CD4-positive, alpha-beta T cell (primary cell): ENCODE measurements at places on chromosomes 6 and 20. TPM values are rescaled to one million over a fixed set of nuclear protein-coding genes. Genes with fewer than 3 reads are reported as not detected.

DNA sequence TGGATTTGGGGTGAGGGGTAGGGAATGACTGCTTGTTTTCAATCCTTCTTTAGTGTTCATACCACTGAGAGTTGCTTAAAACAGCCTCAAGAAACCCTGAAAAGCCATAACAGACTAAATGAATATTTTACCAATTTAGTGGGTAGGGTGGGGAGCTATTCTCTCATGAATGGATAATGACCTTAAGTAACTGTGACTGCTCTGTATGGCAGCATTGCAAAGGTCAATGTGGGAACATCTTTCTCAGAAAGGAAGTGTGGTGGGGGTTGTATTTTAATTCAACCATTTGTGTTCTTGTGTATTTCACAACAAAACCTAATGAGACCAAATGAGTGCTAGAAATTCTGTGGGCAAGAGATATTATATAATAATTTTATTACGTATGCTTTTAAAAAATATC is 55.7 kb downstream of the PHACTR2 start:
- H3K36me3 ChIP-seq, result no peaks in the 10 kb centered on the region
- H3K4me3 ChIP-seq, result no peak overlapping the region
- H3K4me1 ChIP-seq, result no peaks in the 10 kb centered on the region
- no peak for DNase-seq
- no peak overlapping the region for H3K27ac ChIP-seq

GRCh38 chr6:46688117-46688965 is 656 bp downstream of the TDRD6 start:
- no peak overlapping the region for H3K27ac ChIP-seq
- no peak for DNase-seq
- no peaks in the 10 kb centered on the region for H3K4me1 ChIP-seq
- no peaks in the 10 kb centered on the region for H3K36me3 ChIP-seq
- H3K27me3 ChIP-seq, result no peaks in the 10 kb centered on the region

- no peaks in the 10 kb centered on the region for H3K27me3 ChIP-seq
- no peak overlapping the region for H3K27ac ChIP-seq
- H3K36me3 ChIP-seq, result no peaks in the 10 kb centered on the region
- no peak for DNase-seq
Measured at GRCh38 chr6:11952316-11952715, 59.8 kb upstream of the HIVEP1 start.

GRCh38 chr6:7899101-7899888 is 11.3 kb downstream of the TXNDC5 start:
- no peak overlapping the region for H3K27ac ChIP-seq
- no peaks in the 10 kb centered on the region for H3K4me1 ChIP-seq
- peaks cover 72% of the 10 kb centered on the region for H3K36me3 ChIP-seq
- DNase-seq, result no peak
- no peak overlapping the region for H3K4me3 ChIP-seq

Gene HCRTR2
- not detected for total RNA-seq

DNA sequence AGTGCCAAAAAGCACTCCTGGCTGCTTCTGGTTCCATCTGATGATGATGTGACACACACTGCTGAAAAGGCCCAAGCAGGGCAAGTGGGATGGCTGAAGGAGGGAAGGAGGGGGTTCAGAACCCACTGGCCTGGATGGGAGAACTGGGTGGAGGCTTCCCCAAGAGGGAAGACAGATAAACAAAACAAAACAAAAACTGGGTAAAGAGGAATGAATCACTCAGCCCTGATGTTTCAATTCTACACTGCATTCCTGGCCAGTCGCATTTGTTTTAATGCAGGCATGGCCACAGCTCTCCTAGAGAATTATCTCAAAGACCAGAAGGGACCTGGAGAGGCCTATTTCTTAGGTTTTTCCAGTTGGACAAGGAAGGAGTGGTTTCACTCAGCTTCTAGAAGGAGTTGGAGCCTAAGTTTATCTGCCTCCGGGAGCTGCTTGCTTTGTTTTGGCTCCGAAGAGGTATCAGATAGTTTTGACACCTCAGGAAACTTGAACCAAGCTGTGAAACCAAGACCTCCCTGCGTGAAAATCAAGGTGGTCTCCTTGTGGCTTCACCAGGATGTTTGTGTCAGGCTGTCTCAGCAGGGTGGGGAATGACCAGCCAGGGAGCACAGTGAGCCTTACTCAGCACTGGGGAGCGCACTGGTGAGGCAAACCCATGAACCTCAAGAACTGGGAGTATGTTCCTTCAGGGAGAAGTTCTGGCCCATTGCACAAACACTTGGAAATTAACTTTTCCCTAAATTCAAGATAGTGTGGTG is 16.1 kb downstream of the TTPAL start:
- H3K4me1 ChIP-seq, result no peaks in the 10 kb centered on the region
- no peak overlapping the region for H3K27ac ChIP-seq
- no peaks in the 10 kb centered on the region for H3K27me3 ChIP-seq

GRCh38 chr6:1337791-1338190 is 25.9 kb downstream of the FOXQ1 start:
- no peaks in the 10 kb centered on the region for H3K36me3 ChIP-seq
- H3K4me3 ChIP-seq, result no peak overlapping the region
- H3K27ac ChIP-seq, result no peak overlapping the region
- H3K4me1 ChIP-seq, result no peaks in the 10 kb centered on the region
- peaks cover 6% of the 10 kb centered on the region for H3K27me3 ChIP-seq

Gene HUS1B
- total RNA-seq, result 3.1 TPM

DNA sequence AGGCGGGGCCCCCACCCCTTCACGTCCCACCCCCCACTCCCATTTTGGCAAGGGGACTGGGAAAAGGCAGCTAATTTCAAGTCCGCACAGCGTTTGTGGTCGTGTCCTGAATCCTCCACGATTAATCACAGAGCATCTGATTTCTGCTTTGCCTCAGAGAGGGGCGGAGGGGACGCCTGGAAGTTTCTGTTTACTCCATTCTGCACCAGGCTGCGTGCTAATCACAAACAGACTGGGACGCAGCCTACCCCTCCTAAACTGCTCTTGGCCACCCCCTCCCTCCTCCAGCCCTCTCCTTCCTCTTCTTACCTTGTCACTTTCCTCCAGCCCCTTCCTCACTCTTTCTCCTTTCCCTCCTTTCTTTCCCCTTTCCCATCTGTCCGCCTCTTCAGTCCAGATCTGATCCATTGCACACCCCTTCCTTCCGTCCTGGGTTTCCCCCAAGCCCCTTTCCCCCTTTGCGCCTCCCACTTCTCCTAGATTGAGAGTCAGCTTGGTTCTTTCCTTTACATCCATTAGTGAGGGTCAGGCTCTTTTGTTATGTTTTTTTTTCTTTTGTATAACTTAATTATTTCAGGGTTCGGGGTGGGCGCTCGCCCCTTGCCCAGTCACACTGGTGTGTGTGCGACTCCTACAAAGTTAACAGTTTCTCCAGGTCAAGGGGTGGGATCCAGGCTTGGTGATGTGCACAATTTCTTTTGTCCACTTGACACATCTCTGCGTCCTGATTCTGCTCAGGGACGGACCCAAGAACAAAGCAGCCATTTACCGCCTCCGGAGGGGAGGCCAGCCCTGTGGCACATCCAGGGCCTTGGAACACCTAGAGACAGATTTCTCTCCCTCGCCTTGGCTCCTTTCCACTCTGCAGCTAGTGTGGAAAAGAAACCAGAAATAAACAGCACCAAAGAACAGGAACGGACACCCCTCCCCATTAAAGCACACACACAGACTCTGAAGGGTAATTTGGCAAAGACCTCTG is 520 bp upstream of the RIPOR3 start:
- H3K4me1 ChIP-seq, result peaks cover 12% of the 10 kb centered on the region
- no peak for DNase-seq
- H3K36me3 ChIP-seq, result no peaks in the 10 kb centered on the region
- no peak overlapping the region for H3K4me3 ChIP-seq
- H3K27ac ChIP-seq, result no peak overlapping the region
- H3K27me3 ChIP-seq, result peaks cover 33% of the 10 kb centered on the region

Gene TMEM151B
- total RNA-seq, result not detected

DNA sequence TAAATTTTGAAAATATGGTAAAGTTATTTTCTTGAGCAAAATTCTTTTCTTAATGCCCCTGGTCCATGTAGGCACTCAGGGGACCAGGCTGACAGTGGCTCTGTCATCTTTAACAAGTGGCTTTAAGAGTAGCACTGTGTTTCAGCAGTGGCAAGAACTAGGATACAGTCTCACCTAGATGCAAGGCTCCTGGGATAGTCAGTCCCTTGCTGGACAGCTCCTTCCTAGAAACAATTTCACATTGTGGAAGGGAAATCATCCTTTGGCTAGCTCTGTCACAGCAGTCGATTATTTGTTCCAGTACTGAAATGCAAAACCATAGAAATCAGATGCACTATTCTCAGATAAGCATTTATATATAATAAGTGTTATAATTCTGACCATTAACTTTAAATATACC is 175.4 kb upstream of the KCNQ5 start:
- H3K4me3 ChIP-seq, result no peak overlapping the region
- no peak overlapping the region for H3K27ac ChIP-seq
- no peaks in the 10 kb centered on the region for H3K4me1 ChIP-seq

Gene SPATS1
- not detected for total RNA-seq

Gene KHDC1L
- not detected for total RNA-seq

- no peaks in the 10 kb centered on the region for H3K27me3 ChIP-seq
- no peaks in the 10 kb centered on the region for H3K36me3 ChIP-seq
- DNase-seq, result peak; percentile 9
- no peak overlapping the region for H3K27ac ChIP-seq
- no peak overlapping the region for H3K4me3 ChIP-seq
Measured at GRCh38 chr20:58938541-58938940, 42.5 kb upstream of the NELFCD start.

Gene NKAIN4
- not detected for total RNA-seq

DNA sequence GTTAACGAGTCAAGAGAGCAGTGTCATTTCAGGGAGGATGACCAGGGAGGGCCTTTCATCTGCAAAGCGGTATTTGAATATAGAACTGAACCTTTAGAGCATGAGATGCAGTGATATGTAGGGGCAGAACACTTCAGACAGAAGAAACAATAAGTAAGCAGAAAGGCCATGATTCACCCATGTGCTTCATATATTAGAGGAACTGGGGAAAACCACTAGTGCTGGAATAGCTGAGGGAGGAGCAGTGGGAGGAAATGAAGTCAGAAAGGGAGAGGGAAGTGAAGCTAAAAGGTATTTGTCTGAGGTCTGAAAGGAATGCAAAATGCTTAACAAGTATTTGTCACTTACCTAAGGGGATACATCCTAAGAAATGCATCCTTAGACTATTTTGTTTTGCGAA is 391.2 kb downstream of the ADGRB3 start:
- H3K27me3 ChIP-seq, result no peaks in the 10 kb centered on the region
- no peaks in the 10 kb centered on the region for H3K36me3 ChIP-seq
- H3K4me1 ChIP-seq, result no peaks in the 10 kb centered on the region
- no peak overlapping the region for H3K27ac ChIP-seq

DNA sequence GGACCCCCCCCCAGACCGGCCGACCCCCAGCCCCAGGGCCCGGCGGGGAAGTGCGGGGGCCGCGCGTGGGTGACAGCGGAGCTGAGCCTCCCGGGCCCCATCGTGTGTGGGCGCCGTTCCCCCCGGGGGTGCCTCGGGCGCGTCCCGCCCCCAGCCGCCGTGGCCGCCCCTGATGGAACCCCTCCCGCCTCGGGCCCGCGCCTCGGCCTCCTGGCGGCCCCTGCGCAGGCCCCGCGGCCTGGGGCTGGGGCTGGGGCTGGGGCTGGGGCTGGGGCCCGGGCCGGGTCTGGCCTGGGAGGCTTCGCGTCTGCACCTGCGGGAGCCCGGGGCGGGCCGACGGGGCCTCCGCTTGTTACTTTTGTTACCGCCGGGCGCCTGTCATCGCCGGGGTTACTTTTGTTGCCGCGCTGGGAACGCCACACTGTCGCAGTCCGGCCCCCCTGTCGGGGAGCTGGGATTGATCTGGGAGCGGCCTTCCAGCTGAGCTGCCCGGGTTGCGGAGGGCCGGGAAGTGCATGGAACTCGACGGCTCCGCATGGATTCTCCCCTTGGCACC is 598 bp downstream of the OGFR start:
- peaks cover 41% of the 10 kb centered on the region for H3K4me1 ChIP-seq
- peaks cover 43% of the 10 kb centered on the region for H3K36me3 ChIP-seq
- H3K27ac ChIP-seq, result peak overlapping the region; percentile 59
- DNase-seq, result no peak
- peak overlapping the region; percentile 81 for H3K4me3 ChIP-seq
- H3K27me3 ChIP-seq, result no peaks in the 10 kb centered on the region

- H3K27ac ChIP-seq, result no peak overlapping the region
- peaks cover 2% of the 10 kb centered on the region for H3K27me3 ChIP-seq
- no peak overlapping the region for H3K4me3 ChIP-seq
- DNase-seq, result no peak
Measured at GRCh38 chr20:43243672-43244269, 54.1 kb upstream of the PTPRT start.

Gene PTPRT
- total RNA-seq, result not detected

DNA sequence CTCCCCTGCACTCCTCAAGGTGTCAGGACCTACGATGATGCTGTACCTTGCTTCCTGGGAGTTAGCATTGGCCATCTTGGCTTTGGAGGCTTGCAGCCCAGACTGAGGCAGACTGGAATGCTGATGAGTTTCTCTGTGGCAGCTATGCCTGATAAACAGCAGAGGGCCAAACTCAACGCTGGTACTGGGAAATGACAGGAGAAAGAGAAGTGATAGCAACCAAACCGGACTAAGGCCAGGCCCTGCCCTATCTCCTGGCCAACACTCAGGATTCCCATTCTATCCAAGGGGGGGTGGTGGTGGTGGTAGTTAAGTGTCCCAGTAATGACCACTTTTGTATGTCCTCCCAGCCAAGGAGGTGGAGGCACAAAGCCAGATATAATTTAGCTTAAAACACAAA is 90.0 kb upstream of the DTNBP1 start:
- DNase-seq, result no peak
- H3K36me3 ChIP-seq, result no peaks in the 10 kb centered on the region
- H3K27ac ChIP-seq, result no peak overlapping the region
- H3K4me1 ChIP-seq, result no peaks in the 10 kb centered on the region

Gene HSPA12B
- not detected for total RNA-seq

- no peak overlapping the region for H3K4me3 ChIP-seq
- H3K27ac ChIP-seq, result no peak overlapping the region
- no peaks in the 10 kb centered on the region for H3K27me3 ChIP-seq
Measured at GRCh38 chr20:20216941-20217340, 151.0 kb upstream of the INSM1 start.

- no peak overlapping the region for H3K4me3 ChIP-seq
- H3K36me3 ChIP-seq, result no peaks in the 10 kb centered on the region
- H3K27ac ChIP-seq, result no peak overlapping the region
- no peaks in the 10 kb centered on the region for H3K27me3 ChIP-seq
- no peaks in the 10 kb centered on the region for H3K4me1 ChIP-seq
- no peak for DNase-seq
Measured at GRCh38 chr6:2688401-2689064, 62.2 kb downstream of the MYLK4 start.

Gene CD83
- total RNA-seq, result 36.4 TPM

- H3K36me3 ChIP-seq, result no peaks in the 10 kb centered on the region
- H3K4me1 ChIP-seq, result no peaks in the 10 kb centered on the region
- H3K27ac ChIP-seq, result no peak overlapping the region
- H3K27me3 ChIP-seq, result no peaks in the 10 kb centered on the region
- no peak overlapping the region for H3K4me3 ChIP-seq
Measured at GRCh38 chr6:6331946-6332601, 11.6 kb upstream of the F13A1 start.

Gene ADGRF5
- not detected for total RNA-seq

Gene TTK
- 0.45 TPM for total RNA-seq

- H3K4me3 ChIP-seq, result no peak overlapping the region
- DNase-seq, result no peak
- H3K27me3 ChIP-seq, result no peaks in the 10 kb centered on the region
Measured at GRCh38 chr6:143594647-143595046, 83.1 kb upstream of the PHACTR2 start.
